GM13977 (cell line): ENCODE measurements at places on chromosomes 1 and 21.
A peak's percentile ranks its signal among the peaks of the same experiment; 100 is the strongest.

- no peak for DNase-seq
Measured at GRCh38 chr1:42422737-42423136, 33.1 kb downstream of the ZMYND12 start.

GRCh38 chr1:87119541-87120140 is 205.2 kb downstream of the HS2ST1 start:
- no peak for DNase-seq

DNA sequence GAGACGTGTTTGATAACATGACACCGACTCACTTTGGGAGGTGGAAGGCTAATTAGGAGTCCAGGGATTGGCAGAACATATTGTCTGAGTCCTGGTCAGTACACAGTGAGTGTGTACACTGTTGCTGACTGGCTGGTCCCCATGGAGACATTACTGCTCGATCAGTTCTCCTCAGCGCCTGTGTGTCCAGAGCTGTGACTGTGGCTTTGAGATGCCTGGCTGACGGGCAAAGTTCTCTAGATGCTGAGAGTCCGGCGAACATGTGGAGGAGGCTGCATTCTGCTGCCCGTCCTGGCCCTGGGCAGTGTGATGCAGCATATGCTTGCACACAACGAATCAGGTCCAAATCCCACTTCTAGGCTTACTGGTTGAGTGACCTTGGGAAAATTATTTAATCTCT is 280.1 kb upstream of the ST6GALNAC5 start:
- DNase-seq, result no peak

- DNase-seq, result peak; percentile 29
Measured at GRCh38 chr1:168135921-168136708, 615 bp downstream of the GPR161 start.
